ENCODE measurements at places on chromosomes 12 and 14. TPM values are rescaled to one million over a fixed set of nuclear protein-coding genes. Genes with fewer than 3 reads are reported as not detected.

- no peaks in the 10 kb centered on the region for H3K36me3 ChIP-seq
- DNase-seq = no peak
- H3K27ac ChIP-seq = no peak overlapping the region
- H3K4me3 ChIP-seq = no peak overlapping the region
Observed at GRCh38 chr14:66069830-66070541, 416.2 kb upstream of the CCDC196 start.

DNA sequence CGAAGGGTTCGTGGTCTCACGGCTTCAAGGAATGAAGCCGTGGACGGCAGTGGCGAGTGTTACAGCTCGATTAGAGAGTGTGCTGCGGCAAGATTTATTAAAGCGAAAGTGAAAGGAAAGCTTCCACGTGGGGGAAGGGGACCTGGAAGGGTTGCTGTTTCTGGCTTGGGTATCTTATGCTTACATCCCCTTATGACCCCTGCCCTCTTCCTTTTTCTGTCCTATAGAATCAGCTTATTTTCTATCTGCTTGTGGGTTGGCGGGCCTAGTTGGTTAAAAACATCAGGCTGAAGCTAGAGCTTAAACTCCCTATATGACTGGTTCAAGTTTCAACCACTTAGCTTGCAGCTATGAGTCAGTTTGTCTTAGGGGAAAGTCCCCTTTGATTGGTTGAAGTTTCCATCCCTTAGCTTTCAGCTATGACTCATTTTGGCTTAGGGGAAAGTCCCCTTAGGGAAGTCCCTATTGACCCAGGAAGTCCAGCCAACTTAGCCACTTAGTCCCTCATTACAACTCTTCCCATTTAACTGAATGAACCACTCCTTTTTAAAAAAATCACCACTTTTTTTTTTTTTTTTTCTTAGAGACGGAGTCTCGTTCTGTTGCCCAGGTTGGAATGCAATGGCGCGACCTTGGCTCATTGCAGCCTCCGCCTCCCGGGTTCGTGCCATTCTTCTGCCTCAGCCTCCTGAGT, 1494.7 kb upstream of the TMEM132C start:
- H3K4me3 ChIP-seq = peak overlapping the region; percentile 45
- H3K27me3 ChIP-seq = no peaks in the 10 kb centered on the region
- H3K4me1 ChIP-seq = peaks cover 24% of the 10 kb centered on the region
- H3K27ac ChIP-seq = peak overlapping the region; percentile 60
- peak; percentile 24 for DNase-seq

DNA sequence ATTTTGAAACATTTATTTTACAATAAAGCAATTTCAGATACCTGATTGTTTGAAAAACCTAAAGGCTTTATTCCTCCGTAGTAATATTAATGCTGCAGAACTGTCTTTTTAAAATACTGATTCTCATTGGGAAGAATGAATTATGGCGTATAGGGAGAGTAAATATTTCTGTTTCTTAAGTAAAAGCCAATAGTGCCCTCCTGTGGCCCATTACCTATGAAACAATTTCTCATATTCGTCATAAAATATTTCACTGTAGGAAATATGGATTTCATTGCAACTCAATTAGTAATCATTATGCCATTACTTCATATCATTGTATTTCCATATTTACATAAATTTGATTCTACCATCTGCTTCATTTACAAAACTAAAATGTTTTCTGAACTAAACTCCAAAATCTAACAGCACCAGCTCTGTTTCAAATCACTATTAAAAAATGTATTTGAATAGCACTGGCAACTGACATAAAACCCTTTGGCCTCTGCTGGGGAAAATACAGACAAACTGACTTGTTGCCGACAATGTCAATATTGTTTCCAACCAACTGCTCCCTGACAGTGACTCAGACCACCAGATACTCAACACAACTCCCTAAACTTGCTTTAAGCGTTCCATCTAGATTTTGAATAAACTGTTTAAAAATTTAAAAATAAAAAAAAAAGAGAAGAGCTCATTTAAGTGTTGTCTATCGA, 290.3 kb downstream of the NAV3 start:
- H3K4me3 ChIP-seq = no peak overlapping the region
- H3K27me3 ChIP-seq = no peaks in the 10 kb centered on the region
- H3K36me3 ChIP-seq = no peaks in the 10 kb centered on the region
- H3K4me1 ChIP-seq = no peaks in the 10 kb centered on the region

DNA sequence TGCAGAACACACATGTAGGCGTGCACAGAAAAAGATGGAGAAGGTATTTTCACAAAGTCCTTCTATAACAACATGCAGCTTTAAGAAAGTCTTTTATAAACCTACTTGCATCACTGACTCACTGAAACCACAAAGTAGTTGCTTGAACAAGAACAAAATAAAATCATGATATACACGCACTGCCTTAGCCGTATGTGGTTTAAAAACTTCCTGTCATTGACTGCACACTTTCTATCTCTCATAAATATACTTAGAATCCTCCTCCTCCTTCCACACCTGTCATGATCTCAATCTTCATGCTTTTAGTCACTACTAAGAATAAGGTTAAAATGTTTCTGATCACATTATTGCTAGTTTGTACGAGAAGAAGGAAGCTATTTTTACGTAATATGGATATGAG, 31.8 kb upstream of the RAD51AP1 start:
- DNase-seq = peak; percentile 57
- H3K4me3 ChIP-seq = no peak overlapping the region
- H3K27me3 ChIP-seq = no peaks in the 10 kb centered on the region

DNA sequence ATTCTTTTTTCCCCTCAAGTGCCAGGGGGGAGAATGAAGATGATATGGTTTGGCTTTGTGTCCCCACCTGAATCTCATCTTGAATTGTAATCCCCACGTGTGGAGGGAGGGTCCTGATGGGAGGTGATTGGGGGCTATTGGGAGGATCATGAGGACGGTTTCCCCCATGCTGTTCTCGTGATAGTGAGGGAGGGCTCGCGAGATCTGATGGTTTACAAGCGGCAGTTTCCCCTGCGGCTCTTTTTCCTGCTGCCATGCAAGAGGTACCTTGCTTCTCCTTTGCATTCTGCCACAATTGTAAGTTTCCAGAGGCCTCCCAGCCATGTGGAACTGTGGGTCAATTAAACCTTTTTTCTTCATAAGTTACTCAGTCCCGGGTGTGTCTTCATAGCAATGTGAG, 173.7 kb downstream of the CAND1 start:
- H3K36me3 ChIP-seq = no peaks in the 10 kb centered on the region
- H3K4me3 ChIP-seq = no peak overlapping the region
- no peaks in the 10 kb centered on the region for H3K27me3 ChIP-seq
- H3K4me1 ChIP-seq = peaks cover 14% of the 10 kb centered on the region
- DNase-seq = no peak

DNA sequence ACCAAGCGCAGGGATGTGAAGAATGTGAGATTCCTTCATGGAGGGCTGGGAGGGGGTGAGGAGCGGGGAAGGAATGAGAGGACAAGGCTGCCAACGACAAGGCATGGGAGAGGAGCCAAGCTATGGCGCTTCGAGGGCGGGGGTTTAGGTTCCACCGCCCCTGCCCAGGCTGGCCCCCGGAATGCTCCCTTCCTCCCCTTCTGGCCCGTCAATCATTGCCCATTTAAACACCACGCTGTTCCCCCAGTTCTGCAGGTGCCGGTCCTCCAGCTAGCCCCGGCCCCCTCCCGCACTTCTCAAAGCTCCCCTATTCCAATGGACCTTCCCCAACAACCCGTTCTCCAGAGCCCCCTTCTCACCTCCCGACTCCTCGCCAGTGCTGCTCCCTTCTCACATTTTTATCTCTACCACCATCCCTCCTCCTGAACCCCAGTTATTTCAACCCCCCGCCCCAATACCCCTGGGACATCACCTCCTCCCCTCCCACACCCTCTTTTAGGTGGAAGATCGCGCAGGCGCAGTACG, 428 bp downstream of the RNF41 start:
- H3K27me3 ChIP-seq = no peaks in the 10 kb centered on the region
- peak overlapping the region; percentile 89 for H3K4me3 ChIP-seq
- peaks cover 3% of the 10 kb centered on the region for H3K36me3 ChIP-seq
- DNase-seq = no peak
- peak overlapping the region; percentile 96 for H3K27ac ChIP-seq
- peaks cover 34% of the 10 kb centered on the region for H3K4me1 ChIP-seq

GRCh38 chr12:126734710-126735109, 1532.3 kb upstream of the TMEM132C start:
- no peaks in the 10 kb centered on the region for H3K36me3 ChIP-seq
- no peaks in the 10 kb centered on the region for H3K4me1 ChIP-seq
- DNase-seq = no peak
- no peak overlapping the region for H3K4me3 ChIP-seq
- H3K27ac ChIP-seq = no peak overlapping the region
- no peaks in the 10 kb centered on the region for H3K27me3 ChIP-seq

GRCh38 chr12:71546322-71546861, 106.8 kb downstream of the LGR5 start:
- no peaks in the 10 kb centered on the region for H3K4me1 ChIP-seq
- H3K4me3 ChIP-seq = no peak overlapping the region
- H3K27me3 ChIP-seq = no peaks in the 10 kb centered on the region
- no peak for DNase-seq
- no peaks in the 10 kb centered on the region for H3K36me3 ChIP-seq
- H3K27ac ChIP-seq = no peak overlapping the region

GRCh38 chr12:991350-992333, 619 bp downstream of the ERC1 start:
- no peaks in the 10 kb centered on the region for H3K27me3 ChIP-seq
- peaks cover 33% of the 10 kb centered on the region for H3K4me1 ChIP-seq
- no peak for DNase-seq

DNA sequence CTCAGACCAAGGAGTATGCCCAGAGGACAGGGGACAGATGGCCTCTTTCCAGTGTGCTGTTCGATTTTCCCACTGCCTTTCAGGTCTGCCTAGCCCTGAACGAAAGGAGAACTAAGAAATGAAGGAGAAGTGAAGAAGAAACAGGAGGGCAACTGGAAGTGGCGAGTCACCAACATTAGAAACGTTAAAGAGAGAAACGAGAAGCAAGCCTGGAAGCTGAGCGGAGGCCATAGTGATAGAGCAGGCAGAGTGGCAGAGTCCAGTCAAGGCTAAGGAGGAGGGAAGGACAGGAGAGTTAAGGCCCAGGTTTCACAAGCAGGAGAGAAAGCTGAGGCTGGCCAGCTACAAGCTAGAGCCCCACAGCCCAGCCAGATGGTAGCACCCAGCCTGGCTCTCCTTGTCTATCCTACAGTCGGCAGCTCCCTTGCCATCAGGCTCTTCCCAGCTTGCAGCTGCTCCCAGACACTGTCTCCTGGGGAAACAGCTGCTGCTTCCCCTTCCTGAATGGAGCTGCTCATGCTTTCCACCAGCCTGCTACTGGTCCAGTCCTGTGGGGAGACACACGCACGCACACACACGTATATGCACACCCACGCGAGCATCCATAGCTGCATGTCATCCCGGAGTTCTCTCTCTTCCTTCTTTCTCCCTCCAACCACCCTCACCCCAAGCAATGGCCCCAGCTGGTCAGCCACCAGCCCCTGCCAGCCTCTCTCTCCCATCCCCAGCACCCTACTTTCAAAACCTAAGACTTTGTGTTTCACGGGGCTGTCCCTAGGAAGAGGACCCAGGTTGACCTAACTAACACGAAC, 139.7 kb upstream of the CCND2 start:
- no peak overlapping the region for H3K27ac ChIP-seq
- no peak for DNase-seq
- H3K4me1 ChIP-seq = peaks cover 7% of the 10 kb centered on the region

DNA sequence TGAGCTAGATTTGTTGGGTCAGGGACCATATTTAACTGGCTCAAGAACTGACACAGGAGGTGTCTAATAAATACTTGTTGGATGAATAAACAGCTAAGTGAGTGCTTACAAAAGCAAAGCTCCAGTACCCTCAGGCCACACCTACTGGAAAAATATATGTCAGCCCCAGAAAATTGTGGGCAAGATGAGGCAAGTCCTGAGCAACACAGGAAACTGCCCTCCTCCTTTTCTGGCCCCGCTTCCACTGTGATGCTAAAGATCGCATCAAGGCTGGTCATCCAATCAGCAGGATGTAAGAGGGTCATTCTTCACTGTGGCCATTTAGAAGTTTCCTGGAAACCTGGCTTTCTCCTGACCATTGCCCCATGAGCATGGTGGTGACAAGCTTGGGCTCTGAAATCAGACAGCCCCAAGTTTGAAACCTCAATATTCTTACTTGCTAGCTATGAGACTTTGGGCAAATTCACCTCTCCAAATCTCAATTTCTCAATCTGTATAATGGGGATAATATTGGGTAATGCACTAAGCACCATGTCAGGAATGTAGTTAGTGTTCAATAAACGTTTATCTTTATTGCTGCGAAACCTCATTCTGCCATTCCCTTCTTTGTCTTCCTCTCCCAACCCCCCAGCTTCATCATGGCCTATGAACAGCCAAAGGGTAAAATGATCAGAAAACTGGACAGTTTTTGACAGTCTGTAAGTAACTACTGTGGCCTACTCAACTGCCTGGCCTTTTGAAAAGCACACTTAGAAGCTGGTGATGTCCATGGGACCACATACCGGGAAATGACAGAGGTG, 139.3 kb upstream of the PZP start:
- H3K36me3 ChIP-seq = no peaks in the 10 kb centered on the region
- H3K27ac ChIP-seq = no peak overlapping the region
- H3K4me1 ChIP-seq = peaks cover 30% of the 10 kb centered on the region
- H3K4me3 ChIP-seq = no peak overlapping the region
- DNase-seq = no peak
- no peaks in the 10 kb centered on the region for H3K27me3 ChIP-seq

GRCh38 chr14:70048313-70048654, 140.5 kb downstream of the SLC8A3 start:
- no peak overlapping the region for H3K4me3 ChIP-seq
- H3K4me1 ChIP-seq = no peaks in the 10 kb centered on the region

DNA sequence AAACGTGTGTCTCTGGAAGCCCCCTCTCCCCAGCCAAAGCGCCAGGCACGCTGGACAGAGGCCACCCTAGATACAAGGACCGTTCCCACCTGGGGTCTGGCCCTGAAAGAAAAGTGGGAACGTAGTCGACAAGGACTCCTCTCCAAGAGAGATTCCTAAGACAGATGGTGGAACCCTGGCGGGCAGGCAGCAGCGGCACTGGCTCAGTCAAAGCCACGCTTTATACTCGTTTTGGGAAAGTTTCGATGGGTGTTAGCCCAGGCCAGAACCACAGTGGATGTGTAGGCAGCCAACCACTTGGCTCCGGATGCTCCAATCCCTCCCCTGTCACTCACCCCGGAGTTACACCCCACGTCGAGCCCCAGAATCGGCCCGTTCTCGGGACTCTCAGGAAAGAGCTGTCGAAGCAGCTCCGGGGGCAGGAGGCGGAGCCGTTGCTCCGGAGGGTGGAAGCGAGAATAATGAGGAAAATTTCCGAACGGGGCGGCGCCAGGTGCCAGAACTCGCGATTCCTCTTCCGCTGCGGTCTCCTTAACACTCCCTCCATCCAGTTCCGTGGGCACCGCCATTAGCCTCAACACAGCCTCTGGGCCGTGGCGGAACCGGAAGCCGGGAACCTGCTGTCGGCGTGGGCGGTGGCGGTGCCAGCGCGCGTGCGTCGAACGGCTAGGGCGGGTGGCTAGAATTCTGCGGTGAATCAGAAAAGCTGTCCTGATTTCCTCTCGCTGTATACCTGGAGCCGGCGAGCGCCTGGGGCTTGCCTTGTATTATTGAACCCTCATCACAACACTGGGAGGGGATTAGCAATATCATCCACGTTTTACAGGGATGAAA, at the start of gene BCDIN3D:
BCDIN3D (minus strand) TSS at position 588 of the 834 bp plus-strand sequence; CDS start at position 569, 19 bp downstream.
- H3K27ac ChIP-seq = peak within 1 kb of the TSS; percentile 79
- H3K4me1 ChIP-seq = peaks cover 33% of the 10 kb centered on the region
- peaks cover 3% of the 10 kb centered on the region for H3K36me3 ChIP-seq
- H3K27me3 ChIP-seq = no peaks in the 10 kb centered on the region
- peak; percentile 88 for DNase-seq

TRPV4 gene
- not detected for total RNA-seq

IL31 gene
- 5.1 TPM for total RNA-seq

MPHOSPH9 gene
- total RNA-seq = 74.8 TPM

Measured in CD8-positive, alpha-beta memory T cell (primary cell).